ENCODE measurements at places on chromosomes 2 and 18.

- DNase-seq, result no peak
These were observed 66.3 kb upstream of the TCF7L1 start for GRCh38 chr2:85066874-85067351.

DNA sequence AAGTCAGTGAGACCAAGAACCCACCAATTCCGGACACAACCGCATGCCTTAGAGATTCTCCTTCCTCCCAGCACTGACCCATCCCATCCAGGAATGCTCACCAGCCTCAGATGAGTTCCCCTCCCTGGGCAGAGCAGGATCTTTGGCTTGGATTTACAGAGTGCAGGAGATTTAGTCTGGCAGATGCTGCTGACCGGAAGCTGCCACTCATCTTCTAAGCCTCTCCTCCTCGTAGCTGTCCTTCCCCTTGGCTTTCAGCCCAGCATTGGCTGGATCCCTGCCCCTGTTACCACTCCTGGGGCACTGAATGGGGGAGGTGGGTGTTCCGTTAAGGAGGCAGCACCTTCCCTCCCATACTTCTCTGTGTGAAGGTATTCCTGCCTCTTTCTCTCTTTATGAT, 53.2 kb downstream of the VWA3B start:
- DNase-seq, result no peak

DNA sequence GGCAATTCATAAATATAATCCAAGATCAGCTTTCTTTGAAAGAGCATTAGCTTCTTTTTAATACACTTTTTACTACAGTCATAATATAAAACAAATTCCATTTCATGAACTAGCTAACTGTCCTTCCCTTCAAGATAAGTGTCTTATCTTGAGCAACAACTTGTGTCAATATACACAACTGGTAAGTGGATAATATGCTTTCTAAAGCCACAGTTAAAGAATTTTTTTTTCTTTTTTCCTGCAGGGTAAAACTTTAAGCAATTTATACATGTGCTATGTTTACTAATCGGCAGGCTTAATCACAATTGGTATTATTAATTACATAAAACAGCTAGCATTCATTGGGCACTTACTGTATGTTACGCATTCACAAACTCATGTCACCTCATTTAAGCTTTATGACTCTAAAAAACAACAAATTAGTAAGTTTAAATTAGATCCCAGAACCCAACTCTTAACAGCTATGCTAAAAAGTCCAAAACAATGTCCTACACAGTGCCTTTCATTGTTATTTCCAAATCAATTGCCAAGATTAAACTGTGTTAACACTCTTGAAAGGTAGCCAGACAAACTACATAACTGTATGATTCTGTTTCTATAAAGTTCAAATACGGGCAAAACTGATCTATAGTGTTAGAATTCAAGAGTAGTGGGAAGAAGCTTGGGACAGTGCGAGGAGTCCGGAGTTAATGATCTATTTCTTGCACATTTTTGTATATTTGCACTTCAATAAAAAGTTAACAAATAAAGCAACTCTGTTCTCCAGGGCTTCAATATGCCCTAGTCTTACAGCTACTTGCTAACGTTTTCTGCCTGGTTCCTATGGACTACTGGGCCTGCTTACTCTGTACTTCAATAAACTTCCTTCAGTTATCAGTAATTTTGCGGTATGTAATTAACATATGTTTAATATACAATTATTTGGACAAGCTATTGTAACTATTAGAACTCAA, 6.0 kb downstream of the TXNL1 start:
- DNase-seq, result no peak

- no peak for DNase-seq
These were observed 95.7 kb upstream of the CDH20 start for GRCh38 chr18:61237529-61237928.

- no peak for DNase-seq
These were observed 777 bp downstream of the GALNT3 start for GRCh38 chr2:165793161-165793778.

GRCh38 chr2:195861821-195862220, 204.8 kb downstream of the SLC39A10 start:
- no peak for DNase-seq
